Femur (tissue), 1 donor: ENCODE measurements at places on chromosomes 1 and 21.

DNA sequence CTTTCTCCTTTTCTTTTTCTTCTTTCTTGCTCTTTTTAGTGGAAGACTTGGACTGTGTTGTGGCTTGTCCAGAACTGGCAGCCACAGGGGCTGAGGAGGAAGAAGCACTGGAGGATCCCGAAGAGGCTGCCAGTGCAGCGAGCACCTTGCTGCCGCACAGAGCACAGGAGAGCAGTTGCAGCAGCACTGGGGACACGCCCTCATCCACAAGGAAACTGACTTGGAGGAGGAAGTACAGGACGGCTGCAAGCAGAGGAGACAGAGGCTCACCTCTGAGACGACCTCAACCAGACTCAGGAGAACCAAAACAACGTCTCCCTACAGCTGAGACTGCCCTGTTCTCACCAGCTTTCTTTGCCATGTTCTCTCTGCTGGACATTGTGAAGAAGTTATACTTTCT, 88.9 kb downstream of the UBR4 start:
- no peak for DNase-seq

GRCh38 chr1:230068952-230069684, 2.1 kb downstream of the GALNT2 start:
- DNase-seq = no peak

GRCh38 chr1:23283667-23284602, 60.1 kb downstream of the HNRNPR start:
- no peak for DNase-seq

DNA sequence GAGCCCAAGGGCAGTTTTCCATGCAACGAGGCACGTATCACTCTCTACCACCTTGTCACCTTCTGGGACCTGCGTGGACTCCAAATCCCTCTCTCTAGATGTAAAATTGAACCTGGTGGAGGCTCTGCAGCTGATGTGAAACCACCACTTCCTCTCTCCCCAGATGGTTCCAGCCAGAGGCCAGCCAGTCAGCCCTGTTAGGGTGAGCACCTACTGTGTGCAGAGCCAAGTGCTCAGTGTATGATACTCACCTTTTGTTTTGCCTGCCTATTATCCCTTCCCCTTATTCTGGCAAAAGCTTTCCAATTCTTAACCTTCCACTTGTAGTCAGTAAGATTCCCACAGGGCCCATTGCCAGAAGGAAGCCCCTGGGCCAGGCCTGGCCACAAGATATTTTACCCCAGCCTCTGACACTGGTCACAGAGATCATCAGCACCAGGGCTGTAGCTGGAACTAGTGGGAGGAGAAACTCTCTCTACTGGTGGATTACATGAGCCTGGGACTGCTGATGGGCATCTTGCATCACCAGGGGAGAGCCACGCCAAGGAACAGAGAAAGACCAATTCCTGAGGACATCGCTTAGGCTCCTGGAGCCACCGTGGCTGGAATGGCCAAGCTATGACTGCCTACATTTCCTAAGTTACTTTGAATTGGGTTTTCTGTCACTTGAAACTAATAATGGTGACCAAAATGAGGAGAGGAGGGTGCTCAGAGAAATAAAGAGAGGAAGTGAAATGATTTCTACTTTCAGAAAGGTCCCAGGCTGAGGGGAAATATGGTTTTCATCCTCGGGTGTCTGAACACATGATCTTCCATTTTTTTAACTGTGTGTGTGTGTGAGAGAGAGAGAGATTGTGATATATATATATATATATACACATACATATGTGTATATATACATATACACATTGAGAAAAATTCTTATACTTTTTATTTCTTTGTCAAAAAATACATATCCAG, 26.6 kb upstream of the RD3 start:
- no peak for DNase-seq

DNA sequence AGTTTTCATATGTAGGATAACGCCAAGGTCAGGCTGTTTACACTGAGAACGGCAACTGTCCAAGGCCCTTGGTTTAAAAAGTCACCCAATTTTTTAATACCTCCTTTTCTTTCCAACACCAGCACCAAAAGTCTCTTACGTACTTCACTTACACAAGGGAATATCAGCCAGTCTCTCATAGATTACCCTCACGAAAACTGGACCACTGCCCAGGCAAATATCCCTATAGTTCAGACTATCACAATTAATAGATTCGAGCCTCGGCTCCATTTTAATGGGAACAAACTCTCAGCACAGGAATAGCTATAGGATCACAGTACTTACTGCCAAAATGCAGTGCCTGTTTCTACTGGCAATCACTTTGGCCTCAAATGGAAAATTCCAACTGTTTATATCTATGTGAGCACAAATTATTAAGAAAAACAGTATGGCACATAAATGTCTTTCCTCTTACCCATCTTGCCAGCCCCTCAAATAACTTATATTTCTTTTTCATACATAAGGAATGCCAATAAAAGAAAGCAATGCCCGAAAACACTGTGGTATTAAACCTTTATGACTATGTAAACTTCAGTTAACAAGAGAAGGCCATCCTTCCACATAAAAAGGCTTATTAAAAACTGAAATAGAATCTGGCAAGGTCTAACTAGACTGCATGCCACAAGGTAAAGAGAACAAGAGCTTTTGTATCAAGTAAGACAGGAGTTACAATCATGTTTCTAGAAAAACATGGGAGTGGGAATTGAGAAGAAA, 97.8 kb downstream of the SLC45A1 start:
- DNase-seq = no peak

- DNase-seq = no peak
Measured at GRCh38 chr1:242854466-242854865, 330.0 kb upstream of the PLD5 start.
